ENCODE measurements at places on chromosomes 3 and 15.

- no peak for DNase-seq
Measured at GRCh38 chr15:98439523-98439942, 208.8 kb upstream of the IGF1R start.

GRCh38 chr3:119145500-119146167, at the start of gene TEX55:
Gene TEX55, plus strand, starts transcription at chr3:119146165. Its CDS starts 25 bp downstream, at chr3:119146190.
- DNase-seq = no peak

- no peak for DNase-seq
Measured at GRCh38 chr3:52480768-52481715, 14.1 kb upstream of the STAB1 start.

GRCh38 chr3:158086776-158087175, 19.4 kb downstream of the SHOX2 start:
- DNase-seq = no peak

GRCh38 chr3:31661993-31662670, 129.4 kb downstream of the STT3B start:
- no peak for DNase-seq

DNA sequence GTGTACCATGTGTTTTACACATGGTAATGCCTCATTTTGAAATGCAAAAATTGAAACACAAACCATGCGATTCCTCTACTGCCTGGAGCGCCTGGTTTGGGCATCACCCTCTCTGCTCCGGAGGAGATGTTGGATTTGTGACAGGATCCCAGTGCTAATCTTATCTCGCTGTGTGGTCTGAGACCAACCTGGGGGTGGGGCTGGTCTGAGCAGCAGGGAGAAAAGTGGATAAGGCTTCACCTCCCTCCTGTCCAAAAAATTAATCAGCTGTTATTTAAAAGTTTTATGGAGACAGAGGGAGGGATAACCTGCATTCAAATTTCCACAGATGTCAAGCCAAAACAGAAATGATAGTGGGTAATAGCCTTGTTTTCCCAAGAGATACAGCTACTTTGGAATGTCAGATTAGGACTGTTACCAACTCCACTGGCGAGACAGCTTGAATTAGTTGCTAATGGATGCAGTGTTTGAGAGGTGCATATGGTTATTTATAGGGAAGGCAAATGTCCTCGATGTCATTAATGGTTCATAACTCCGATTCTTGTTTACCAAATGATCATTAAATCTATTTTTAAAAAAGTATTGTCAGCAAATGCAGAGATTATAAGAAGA, 54.0 kb upstream of the SKOR1 start:
- DNase-seq = no peak

DNA sequence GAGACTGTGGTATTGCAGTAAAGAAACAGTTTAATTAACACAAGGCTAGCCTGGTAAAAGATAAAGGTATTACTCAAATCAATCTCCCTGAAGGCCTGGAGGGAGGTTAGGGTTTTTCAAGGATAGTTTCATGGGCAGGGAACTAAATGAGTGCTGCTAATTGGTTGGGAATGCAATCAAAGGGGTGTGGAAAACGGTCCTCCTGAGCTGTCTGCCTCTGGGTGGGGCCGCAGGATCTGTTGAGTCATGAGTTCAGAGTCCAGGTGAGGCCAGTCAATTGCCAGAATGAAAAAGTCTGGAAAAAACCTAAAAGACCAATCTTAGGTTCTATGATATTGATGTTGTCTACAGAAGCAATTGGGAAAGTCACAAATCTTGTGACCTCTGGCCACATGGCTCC, 293.2 kb downstream of the MCTP2 start:
- DNase-seq = no peak

DNA sequence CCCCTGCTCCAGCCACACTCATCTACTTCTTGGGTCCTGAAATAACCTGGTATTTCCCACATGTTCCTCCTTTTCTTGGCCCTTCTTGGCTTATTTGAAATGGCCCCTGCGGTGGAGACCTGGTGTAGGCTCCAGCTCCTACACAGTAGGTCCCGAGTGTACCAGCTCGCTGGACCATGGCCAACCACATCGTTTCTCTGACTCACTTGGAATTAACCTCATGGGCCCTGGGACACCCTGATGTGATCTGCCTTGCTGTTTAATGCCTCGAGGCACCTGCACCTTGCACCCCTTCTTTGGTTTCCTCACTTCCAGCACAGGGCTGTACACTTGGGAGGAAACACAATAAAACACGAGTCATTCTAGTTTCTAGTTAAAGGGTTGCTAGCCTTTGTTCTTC, 60.3 kb downstream of the FEM1B start:
- DNase-seq = no peak

GRCh38 chr15:77800305-77800704, 167.6 kb upstream of the LINGO1 start:
- DNase-seq = no peak

DNA sequence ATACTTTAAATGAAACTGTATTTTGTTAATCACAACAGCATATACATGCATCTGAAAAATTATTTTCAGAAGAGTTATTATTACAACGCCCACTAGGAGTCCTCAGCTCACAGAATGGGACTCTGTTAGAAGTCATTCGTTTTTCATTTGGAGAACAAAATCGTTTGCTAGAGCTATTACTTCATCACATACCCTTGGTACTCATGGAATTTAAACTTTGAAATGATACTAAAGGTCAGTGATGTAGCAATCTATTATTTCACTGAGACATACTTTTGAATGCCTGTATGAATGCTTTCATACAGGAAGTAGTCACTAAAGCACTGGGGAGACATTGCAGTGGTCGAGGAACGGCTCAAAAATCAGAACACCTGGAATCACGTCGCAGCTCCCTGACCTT, 198.1 kb downstream of the MBNL1 start:
- no peak for DNase-seq

DNA sequence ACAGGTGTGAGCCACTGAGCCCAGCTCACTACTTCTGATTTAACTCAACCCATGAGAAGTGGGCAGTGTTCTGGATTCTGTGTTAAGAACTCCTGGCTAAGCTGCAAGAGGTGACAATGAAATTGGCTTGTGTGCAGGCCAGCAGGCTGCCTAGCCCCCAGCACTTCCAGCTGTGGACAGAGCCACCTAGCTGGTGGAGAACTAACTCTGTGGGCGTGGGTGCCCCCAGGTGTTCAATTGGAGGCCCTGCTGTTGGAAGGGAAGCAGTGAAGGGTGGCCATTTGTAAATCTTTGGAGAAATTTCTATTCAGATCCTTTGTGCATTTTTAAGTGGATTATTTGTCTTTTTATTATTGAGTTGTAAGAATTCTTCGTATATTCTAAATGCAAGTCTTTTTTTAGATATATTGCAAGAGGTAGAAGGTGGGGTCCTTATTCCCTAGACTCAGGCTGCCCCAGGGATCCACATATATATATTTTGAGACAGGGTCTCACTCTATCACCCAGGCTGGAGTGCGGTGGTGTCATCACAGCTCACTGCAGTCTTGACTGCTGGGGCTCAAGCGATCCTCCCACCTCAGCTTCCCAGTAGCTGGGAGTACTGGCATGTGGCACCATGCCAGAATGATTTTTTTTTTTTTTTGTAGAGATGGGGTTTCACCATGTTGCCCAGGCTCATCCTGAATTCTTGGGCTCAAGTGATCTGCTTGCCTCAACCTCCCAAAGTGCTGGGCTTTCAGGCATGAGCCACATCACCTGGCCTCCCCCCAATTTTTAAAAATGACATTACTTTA, 7.2 kb upstream of the SCAMP5 start:
- DNase-seq = no peak

- DNase-seq = no peak
Measured at GRCh38 chr15:75347222-75348033, 589 bp downstream of the NEIL1 start.

DNA sequence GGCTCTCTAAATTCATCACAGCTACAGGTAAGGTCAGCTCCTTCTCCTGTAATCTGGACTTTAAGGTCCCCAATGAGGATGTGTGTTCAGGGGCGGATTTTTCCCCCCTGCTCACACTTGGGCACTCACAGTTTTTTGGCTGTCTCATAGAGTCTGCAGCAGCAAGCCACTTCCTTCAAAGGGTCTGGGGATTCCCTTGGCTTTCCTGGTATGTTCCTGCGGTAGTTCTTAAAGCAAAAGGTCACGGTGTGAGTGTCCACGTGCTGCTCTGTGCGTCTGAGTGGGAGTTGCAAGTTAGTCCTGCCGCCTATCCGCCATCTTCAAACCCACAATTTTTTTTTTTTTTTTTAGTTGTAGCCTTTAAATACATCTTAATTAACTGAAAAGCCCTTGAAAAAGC, 15.4 kb upstream of the CFAP20DC start:
- DNase-seq = no peak

GRCh38 chr15:93200081-93200836, 111.2 kb upstream of the RGMA start:
- DNase-seq = no peak

DNA sequence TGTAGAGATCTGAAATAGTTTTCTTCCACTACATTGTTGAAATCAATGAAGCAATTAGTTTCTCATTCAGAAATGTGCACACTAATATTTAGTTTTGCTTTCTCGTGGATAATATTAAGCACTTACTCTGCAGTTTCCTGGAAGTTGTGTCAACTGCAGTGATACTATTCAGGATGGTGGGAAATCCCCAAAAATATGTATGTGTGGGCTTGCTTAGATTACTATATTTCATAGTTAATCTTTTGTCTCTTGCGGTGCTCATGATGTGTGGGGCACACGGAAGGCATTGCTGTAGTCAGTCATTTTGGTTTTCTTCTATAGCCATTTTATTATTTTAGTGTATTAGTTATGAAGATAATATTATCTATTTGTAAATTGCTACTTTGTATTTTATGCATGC, 19.7 kb downstream of the RAB11A start:
- DNase-seq = no peak

GRCh38 chr15:62881056-62881455, 161.5 kb upstream of the TPM1 start:
- no peak for DNase-seq

DNA sequence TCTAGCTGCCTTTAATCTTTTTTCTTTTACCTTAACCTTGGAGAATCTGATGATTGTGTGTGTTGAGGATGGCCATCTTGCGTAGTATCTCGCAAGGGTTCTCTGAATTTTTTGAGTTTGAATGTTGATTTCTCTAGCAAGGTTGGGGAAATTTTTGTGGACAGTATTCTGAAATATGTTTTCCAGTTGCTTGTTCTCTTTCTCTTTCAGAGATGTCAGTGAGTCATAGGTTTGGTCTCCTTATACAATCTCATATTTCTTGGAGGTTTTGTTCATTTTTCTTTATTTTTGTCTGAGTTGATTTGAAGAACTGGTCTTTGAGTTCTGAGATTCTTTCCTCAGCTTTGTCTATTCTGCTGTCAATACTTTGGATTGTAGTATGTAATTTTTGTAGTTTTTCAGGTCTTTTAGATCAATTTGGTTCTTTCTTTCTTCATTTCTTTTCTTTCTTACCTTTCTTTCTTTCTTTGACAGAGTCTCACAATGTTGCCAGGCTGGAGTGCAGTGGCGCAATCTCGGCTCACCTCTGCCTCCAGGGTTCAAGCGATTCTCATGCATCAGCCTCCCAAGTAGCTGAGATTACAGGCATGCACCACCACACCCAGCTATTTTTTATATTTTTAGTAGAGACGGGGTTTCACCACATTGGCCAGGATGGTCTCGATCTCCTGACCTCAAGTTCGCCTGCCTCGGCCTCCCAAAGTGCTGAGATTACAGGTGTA, 366.4 kb upstream of the RASGRP1 start:
- no peak for DNase-seq

- no peak for DNase-seq
Measured at GRCh38 chr3:128050597-128050996, 1.6 kb upstream of the SEC61A1 start.

- DNase-seq = no peak
Measured at GRCh38 chr3:143332026-143332425, 212.5 kb downstream of the CHST2 start.

GRCh38 chr3:172096881-172097420, 57.6 kb downstream of the FNDC3B start:
- DNase-seq = peak; percentile 57

DNA sequence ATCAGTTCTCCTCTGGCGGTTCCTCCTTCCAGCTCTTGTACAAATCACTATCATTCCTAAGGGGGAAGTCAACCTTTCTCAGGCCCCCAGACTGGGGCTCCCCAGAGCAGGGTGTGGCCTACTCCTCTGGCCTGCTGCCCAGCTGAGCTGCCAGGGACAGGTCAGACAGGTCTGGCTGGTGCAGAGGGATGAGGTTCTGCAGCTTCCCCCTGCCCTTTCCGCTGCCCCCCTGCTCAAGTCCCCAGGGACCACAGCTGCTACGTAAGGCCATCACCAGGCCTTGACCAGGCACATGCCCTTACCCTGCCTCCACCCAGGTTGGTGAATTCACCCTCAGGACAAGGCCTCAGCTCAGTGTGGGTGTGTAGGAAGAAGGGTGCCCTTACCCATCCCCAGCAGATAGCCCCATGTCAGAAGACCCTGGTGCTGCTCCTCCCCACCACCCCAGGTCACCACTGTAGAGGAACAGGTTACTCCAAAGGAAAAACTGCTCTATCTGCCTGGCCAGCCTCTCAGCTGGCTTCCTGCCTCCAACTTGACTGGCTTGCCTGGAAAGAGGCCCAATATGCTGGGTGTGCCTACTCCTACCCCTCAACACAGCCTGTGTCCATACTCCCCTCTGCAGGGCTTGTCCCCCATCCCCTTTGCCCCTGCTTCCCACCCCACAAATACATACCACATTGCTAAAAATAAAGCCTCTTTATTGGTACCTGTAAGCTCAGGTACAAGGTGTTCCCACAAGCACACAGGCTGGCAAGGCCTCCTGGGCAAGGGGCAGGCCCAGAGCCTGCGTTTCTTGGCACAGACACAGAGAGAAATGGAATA, 12.0 kb downstream of the CSRNP1 start:
- DNase-seq = no peak

GRCh38 chr15:51536965-51537574, 85.5 kb downstream of the DMXL2 start:
- no peak for DNase-seq

- peak; percentile 24 for DNase-seq
Measured at GRCh38 chr3:50525987-50526386, 22.6 kb upstream of the CACNA2D2 start.

- no peak for DNase-seq
Measured at GRCh38 chr3:144590854-144591253, 619.2 kb downstream of the DIPK2A start.

- DNase-seq = no peak
Measured at GRCh38 chr3:23548706-23549105, 257.0 kb upstream of the UBE2E1 start.

DNA sequence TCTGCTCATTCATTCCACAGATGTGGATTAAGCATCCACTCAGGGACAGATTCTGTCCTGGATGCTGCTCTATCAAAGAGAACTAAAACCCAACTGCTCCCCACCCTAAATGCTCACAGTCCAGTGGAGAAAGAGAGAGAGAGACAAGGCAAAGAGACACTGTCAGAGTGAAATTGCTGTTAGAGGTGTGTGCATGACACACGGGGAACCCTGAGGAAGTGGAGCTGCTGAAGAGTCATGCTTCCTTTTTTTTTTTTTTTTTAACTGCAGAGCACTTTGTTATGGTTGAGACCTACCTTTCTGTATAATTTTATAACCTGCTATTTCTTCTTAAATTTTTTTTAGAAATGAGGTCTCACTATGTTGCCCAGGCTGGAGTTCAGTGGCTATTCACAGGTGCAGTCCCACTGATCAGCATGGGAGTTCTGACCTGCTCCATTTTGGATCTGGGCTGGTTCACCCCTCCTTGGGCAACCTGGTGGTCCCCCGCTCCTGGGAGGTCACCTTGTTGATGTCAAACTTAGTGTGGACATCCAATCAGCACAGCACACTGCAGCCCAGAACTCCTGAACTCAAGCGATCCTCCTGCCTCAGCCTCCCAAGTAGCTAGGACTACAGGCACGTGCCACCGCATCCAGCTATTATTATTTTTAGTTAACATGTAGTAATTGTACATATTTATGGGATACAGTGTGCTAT, 18.2 kb upstream of the PSTPIP1 start:
- DNase-seq = no peak

Data from SIG-M5 (cell line).